CD4-positive, CD25-positive, alpha-beta regulatory T cell (primary cell): ENCODE measurements at places on chromosomes 11 and 22. TPM values are rescaled to one million over a fixed set of nuclear protein-coding genes. Genes with fewer than 3 reads are reported as not detected.
A peak's percentile ranks its signal among the peaks of the same experiment; 100 is the strongest.

POTEH gene
- not detected for total RNA-seq

PRR33 gene
- not detected for total RNA-seq

CD3D gene
- total RNA-seq, result 476 TPM

UBQLNL gene
- 0.32 TPM for total RNA-seq

OR4X2 gene
- total RNA-seq, result not detected

TUBA8 gene
- total RNA-seq, result 2.3 TPM

OR5P2 gene
- not detected for total RNA-seq

- no peak for DNase-seq
- H3K4me1 ChIP-seq, result no peaks in the 10 kb centered on the region
- no peaks in the 10 kb centered on the region for H3K36me3 ChIP-seq
Observed at GRCh38 chr11:116544721-116545120, 228.1 kb downstream of the BUD13 start.

DNA sequence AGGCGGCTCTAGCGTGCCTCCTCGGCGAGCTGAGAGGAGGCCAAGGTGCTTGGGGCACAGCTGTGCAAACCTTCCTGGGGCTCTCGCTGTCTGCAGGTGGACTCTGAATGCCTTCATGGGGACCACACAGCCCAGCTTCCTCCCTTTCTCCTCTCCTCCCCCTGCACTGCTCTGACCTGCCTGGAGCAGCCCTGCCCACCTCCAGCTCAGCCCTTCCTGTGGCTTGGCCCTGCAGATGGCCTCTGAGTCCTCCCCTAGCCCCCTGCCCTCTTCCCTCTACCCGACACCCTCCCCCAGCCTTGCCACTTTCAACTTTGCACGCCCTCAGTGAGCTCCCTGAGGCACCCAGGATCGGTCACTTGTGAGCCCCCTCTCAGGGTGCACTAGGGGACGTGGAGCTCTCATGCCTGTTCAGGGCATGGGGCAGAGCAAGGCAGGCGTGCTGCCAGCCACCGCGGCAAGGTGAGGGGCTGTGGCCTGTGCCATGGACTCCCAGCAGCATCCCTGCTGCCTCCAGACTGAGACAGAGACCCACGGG, 31.4 kb downstream of the PPM1F start:
- H3K4me3 ChIP-seq, result no peak overlapping the region
- no peak overlapping the region for H3K27ac ChIP-seq
- H3K4me1 ChIP-seq, result no peaks in the 10 kb centered on the region

DNA sequence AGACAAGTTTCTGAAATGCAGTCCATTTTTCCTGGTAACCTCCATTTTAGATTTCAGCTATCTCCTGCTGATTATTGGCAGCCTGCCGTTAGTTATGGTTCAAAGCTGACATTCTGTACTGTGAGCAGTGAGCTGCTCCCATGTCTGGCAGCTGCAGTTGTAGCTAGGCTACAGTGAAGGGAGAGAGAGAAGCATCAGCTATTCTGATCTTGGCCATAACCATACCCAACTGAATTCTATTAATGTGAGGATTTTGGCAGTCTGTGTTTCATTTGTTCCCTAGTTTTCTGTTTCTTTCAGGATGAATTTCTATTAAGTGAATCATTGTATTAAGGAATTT, 33.4 kb downstream of the SIK2 start:
- no peak overlapping the region for H3K4me3 ChIP-seq
- H3K27me3 ChIP-seq, result no peaks in the 10 kb centered on the region
- peaks cover 8% of the 10 kb centered on the region for H3K4me1 ChIP-seq
- H3K36me3 ChIP-seq, result no peaks in the 10 kb centered on the region
- peak overlapping the region; percentile 28 for H3K27ac ChIP-seq
- no peak for DNase-seq

DNA sequence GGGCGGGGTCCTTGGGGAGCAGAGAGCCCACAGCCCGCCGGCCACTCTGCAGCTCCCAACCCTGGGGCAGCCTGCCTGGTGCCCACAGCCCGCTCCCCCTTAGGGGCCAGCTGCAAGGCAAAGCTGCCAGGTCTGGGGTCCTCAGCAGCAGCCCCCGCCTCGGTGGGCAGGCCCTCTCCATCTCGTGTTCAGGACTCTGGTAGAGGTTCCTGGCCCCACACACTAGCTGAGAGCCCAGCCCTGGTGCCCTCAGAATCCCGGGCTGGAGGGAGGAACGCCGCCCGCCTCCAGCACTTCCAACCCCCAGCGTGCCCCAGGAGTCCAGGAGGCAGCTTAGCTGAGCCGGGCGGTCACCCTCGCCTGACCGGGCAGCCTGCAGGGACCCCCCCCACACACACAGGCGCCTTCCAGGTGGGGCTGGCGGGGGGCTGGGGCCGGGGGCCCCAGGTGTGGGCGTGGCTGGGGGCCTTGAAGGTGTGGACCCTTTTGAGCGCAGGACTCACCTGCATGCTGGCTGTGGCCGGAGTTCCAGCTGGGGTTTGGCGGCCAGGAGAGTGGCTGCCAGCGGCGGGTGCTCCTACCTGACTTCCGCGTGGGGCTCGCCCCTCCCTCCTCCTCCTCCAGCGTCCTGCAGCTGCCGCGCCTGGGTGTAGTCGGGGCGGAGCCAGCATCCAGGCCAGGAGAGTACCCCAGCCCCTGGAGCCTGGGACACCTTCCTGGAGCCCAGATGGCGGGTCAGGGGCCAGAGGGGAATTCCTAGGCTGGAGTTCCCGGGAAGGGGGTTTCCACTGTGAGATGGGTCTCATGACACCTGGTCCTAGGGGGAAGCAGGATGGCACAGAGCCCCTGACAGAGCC, at the start of gene ANO9:
Gene ANO9 (minus strand): TSS at position 594 of the 857 bp plus-strand sequence. CDS start 85 bp downstream, at position 509.
- peaks cover 45% of the 10 kb centered on the region for H3K4me1 ChIP-seq
- H3K4me3 ChIP-seq, result no peak within 1 kb of the TSS
- H3K27me3 ChIP-seq, result no peaks in the 10 kb centered on the region
- peak; percentile 59 for DNase-seq

DNA sequence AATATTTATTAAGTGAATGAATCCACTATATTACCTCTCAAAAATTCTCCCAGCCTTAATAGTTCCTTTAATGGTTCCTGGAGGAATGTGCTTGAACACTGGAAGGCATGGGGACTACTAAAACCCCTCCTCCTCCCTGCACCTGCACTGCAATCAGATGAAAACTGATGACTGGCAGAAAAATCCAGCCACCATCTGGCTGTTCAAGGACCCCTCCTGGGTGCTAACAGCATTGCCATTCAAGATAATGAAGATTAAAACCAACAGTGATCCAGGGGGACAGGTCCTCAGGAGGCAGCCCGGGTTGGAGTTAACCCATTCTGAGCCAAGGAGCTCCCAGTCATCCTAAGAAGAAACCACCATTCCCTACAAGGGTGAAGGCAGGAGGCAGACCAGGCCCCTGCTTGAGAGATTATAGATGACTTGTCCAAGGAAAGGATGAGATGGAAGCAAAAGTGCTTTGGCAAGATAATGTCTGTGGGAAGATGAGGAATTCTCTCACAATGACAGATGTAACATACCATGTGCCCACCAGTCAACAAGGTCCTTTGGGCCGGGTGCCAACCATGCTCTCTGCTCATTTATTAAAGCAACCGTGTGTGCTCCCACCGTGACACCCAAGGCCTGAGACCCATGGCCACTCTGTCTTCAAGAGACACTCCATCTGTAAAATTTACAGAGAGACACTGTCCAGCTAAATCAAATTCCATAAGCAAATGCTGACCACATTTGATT, 90.6 kb downstream of the LARGE1 start:
- no peaks in the 10 kb centered on the region for H3K36me3 ChIP-seq
- no peak for DNase-seq
- no peaks in the 10 kb centered on the region for H3K27me3 ChIP-seq

DNA sequence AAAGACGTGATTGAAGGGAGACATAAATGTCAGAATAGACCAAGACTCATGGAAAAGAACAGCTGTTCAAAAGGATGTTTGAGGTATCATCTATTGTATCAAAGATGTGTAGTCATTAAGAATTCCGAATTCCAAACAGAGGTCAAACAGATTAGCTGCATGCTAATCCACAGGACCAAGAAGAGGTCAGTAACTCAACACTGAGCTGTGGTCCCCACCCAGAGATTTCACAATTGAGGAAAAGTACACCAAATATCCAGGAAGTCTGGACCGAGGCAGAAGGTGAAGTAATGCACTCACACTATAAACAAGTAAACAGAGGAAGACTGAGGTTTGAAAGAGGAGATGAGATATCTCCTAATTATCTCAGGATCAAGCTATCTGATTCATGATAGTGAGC, 29.6 kb upstream of the OR5P2 start:
- no peaks in the 10 kb centered on the region for H3K4me1 ChIP-seq
- no peak overlapping the region for H3K4me3 ChIP-seq
- DNase-seq, result no peak
- H3K27ac ChIP-seq, result no peak overlapping the region
- H3K27me3 ChIP-seq, result no peaks in the 10 kb centered on the region
- H3K36me3 ChIP-seq, result no peaks in the 10 kb centered on the region

DNA sequence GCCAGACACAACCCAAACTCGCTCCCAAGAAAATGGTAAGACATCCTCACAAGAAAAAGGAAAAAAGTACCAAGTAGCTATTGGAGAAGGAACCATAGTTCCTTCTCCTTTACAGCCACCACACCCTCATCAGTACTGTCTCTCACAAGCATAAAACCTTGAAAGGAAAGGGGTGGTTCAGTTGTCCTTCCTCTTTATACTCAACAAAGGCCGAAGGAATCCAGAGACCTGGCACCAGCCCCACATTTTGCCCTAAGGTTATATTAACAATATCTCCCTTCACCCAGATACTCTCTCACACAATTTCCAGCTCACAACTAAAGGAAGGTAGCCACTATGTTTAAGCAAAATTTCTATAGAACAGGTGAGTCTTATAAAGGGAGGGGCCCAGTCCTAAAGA, 8.5 kb downstream of the FHIP1B start:
- DNase-seq, result no peak
- no peak overlapping the region for H3K27ac ChIP-seq
- H3K36me3 ChIP-seq, result peaks cover 35% of the 10 kb centered on the region
- H3K4me1 ChIP-seq, result peaks cover 5% of the 10 kb centered on the region
- no peak overlapping the region for H3K4me3 ChIP-seq

- no peak overlapping the region for H3K4me3 ChIP-seq
- peak; percentile 29 for DNase-seq
- H3K36me3 ChIP-seq, result no peaks in the 10 kb centered on the region
- H3K4me1 ChIP-seq, result no peaks in the 10 kb centered on the region
- no peak overlapping the region for H3K27ac ChIP-seq
Observed at GRCh38 chr11:122633219-122633829, 22.2 kb upstream of the UBASH3B start.

- peak; percentile 69 for DNase-seq
- no peaks in the 10 kb centered on the region for H3K36me3 ChIP-seq
- no peaks in the 10 kb centered on the region for H3K27me3 ChIP-seq
- no peak overlapping the region for H3K4me3 ChIP-seq
- peaks cover 3% of the 10 kb centered on the region for H3K4me1 ChIP-seq
- no peak overlapping the region for H3K27ac ChIP-seq
Observed at GRCh38 chr11:128172046-128172878, 415.1 kb downstream of the ETS1 start.

DNA sequence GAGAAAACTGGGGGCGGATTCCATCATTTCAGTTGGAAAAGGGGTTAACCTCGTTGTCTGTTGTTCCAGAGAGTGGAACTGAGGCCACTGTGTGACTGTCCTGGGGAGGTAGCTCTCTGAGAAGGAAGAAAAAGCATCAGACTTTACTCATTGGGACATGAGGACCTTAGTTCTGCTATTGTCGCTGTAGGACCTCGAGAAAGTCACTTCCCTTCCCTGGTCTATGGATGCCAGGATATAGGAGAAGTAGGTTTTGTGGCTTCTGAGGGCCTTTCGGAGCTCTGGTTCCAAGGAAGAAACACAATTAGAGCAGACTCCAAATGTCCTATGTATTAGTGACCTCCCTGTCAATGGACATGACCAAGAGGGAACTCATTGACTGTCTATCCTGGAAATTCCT, 6.2 kb downstream of the MYO18B start:
- H3K27ac ChIP-seq, result no peak overlapping the region
- no peaks in the 10 kb centered on the region for H3K36me3 ChIP-seq
- no peak for DNase-seq
- no peak overlapping the region for H3K4me3 ChIP-seq
- H3K4me1 ChIP-seq, result peaks cover 8% of the 10 kb centered on the region

GRCh38 chr11:24413391-24413790, 83.5 kb upstream of the LUZP2 start:
- H3K27ac ChIP-seq, result no peak overlapping the region
- no peaks in the 10 kb centered on the region for H3K36me3 ChIP-seq
- no peak overlapping the region for H3K4me3 ChIP-seq

DNA sequence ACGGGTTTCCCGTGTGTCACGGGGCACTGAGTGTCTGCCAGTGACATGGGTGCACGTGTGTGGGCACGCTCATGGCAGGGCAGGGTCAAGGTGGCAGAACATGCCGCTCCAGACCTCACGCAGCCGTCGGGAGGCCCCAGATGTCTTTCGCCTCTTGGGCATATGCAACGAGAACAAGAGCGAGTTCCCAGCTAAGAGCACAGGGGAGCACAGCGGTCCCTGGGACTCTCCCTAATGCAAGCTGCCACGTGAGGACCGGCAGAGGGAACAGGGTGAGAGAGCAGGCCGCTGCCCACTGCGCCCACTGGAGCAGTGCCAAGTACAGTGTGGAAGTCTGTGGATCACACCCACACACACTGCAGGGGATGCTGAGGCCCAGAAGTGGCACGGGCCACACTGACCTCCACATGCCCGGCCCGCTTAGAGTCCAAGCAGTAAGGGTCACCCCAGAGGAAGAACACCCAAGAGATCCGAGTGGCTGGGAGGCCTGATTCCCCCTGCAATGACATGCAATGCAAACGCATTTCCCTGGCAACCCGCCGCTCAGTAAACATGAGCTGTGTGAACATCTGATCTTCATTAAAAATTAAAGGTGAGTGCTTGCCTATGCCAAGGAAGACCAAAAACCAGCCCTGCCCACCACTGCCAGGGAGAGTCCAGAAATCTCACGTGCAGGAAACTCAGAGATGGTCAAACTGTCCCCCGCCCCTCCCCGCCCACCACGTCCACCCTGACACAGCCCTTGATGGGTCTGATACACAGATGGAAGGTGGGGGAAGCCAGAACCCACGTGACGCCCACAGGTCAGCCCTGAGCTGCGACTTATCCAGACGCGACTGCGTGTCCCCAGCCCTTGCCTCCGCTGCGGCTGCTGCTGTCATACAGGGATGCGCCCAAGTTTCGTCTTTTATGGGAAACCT, 11.7 kb downstream of the CERK start:
- peaks cover 52% of the 10 kb centered on the region for H3K36me3 ChIP-seq
- DNase-seq, result no peak
- no peaks in the 10 kb centered on the region for H3K27me3 ChIP-seq
- no peak overlapping the region for H3K27ac ChIP-seq
- H3K4me1 ChIP-seq, result peaks cover 24% of the 10 kb centered on the region

- no peaks in the 10 kb centered on the region for H3K4me1 ChIP-seq
- no peaks in the 10 kb centered on the region for H3K27me3 ChIP-seq
- no peak overlapping the region for H3K27ac ChIP-seq
- H3K4me3 ChIP-seq, result no peak overlapping the region
- DNase-seq, result no peak
Observed at GRCh38 chr11:68583041-68583446, 101.3 kb upstream of the GAL start.

DNA sequence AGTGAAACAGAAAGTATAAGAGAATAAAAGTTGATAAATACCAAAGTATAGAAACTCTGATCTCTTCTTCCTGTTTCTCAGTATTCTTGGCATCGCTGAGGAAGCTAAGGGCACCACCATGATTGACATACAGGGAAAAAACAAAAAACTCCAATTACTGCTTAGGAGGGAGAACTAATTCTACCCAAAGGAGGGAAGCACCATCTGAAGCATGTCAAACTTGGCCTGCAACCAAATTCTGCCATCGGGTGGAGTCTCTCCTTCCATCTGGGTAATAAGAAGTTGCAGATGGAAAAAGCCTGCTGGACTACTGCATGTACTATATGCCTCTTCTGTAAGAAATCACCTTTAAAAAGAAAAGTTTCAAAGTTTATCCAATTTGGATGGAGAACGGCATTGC, 30.5 kb upstream of the PPP2R1B start:
- peaks cover 20% of the 10 kb centered on the region for H3K36me3 ChIP-seq
- peak; percentile 12 for DNase-seq
- no peaks in the 10 kb centered on the region for H3K27me3 ChIP-seq
- no peak overlapping the region for H3K4me3 ChIP-seq
- no peak overlapping the region for H3K27ac ChIP-seq
